ENCODE measurements at places on chromosomes 7 and 10.

GRCh38 chr7:148261523-148261922 lies 329.0 kb upstream of the C7orf33 start:
- no peak for DNase-seq

DNA sequence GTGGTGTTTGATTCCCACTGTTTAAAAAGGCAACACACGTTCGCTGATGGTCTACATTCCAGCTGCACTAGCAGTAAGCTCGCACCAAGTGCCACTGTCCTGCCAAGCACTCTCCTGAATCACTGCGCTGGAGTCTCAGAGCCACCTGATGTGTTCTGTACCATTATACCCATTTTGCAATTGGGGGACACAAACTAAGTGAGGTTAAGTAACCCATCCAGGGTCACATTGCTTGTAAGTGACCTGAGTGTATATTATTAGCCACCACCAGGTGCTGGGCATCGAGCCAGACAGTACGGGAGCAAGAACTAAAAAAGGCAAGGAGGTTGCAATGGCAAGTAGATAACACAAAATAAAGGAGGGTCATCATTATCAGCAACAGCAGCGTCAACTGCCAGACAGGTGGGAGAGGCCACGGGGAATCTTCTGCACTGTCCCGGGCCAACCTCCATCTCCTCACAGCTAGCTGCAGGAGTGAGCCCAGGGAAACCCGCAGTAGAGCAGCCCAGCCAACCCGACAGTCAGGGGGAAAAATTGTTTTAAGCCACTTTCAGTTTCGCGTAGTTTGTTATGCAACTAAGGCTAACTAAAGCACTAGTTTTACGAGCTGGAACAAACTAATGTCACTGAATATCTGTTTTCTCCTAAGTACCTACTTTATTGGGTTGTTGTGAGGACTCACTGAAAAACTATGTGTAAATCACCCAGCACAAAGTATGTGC lies 712 bp upstream of the CPVL start:
- no peak for DNase-seq

DNA sequence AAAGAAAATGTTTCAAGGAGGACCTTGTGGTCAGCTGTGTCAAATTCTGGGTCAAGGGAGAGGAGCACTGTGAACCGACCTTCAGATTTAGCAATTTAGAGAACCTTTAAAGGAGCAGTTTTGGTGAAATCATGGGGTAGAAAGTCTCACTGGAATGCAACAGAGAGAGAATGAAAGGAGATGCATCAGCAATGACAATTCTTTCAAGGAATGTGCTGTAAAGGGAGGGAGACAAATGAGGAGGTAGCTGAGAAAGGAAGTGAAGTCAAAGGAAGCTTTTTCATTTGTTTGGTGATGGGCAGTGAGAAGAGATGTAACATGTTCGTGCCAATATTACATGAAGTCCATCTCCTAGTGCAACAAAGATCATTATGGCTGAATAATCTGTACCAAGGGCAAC lies 166.0 kb downstream of the TSPAN12 start:
- DNase-seq = no peak

GRCh38 chr7:158536871-158537515 lies 50.6 kb downstream of the PTPRN2 start:
- DNase-seq = no peak

DNA sequence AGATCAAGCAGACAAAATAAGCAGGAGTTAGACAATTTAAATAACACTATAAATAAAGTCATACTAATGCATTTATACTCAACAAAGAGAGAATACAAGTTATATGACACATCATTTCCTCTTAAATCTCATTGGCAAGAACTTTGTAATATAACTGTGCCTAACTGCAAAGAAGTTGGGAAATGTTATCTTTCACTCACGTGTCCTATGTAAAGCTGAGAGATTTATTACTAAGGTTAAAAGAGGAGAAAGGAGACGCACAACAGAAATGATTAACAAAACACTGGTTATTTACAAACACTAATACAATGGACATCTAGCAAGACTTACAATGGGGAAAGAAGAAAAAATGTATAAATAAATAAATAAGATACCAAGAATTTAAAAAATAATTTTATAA lies 12.7 kb upstream of the TMEM273 start:
- no peak for DNase-seq

- DNase-seq = no peak
Measured at GRCh38 chr7:95922191-95922590, 149.8 kb downstream of the DYNC1I1 start.

DNA sequence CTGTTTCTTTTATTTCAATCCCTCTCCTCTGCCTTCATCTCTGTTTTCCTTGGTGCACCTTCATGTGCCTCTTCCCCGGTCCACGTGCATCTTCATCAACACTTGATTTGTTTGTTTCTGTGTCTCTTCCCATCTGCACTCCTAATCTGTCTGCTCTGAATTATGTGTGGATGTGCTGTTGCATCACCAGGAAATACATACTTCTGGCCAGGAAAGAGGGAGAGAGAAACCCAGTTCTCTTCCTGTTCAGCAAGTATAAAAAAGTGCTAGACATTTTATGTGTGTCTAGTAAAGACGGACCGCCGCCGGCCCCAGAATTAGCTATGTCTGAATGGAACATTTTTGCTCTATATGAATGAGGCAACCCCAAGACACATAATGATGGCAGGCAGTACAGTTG lies 93.8 kb downstream of the CALD1 start:
- no peak for DNase-seq

- no peak for DNase-seq
Measured at GRCh38 chr10:30505543-30506298, 71.7 kb downstream of the MAP3K8 start.

DNA sequence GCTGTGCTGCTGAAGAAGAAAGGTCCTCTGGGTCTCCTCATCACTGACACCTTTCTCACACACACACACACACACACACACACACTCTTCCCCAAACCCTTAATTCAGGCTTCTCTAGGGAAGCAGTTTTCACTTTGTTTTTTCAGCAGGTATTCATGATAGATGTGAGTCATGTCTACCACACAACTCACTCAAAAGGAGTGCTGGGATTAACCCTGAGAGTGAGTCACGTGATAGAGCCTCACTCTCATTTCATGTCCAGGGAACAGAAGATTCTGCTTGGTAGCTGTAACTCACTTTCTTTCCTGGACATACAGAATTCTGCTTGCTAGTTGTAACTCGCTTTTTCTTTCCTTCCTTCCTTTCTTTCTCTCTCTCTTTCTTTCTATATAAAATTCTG lies 45.4 kb downstream of the VIM start:
- DNase-seq = no peak

DNA sequence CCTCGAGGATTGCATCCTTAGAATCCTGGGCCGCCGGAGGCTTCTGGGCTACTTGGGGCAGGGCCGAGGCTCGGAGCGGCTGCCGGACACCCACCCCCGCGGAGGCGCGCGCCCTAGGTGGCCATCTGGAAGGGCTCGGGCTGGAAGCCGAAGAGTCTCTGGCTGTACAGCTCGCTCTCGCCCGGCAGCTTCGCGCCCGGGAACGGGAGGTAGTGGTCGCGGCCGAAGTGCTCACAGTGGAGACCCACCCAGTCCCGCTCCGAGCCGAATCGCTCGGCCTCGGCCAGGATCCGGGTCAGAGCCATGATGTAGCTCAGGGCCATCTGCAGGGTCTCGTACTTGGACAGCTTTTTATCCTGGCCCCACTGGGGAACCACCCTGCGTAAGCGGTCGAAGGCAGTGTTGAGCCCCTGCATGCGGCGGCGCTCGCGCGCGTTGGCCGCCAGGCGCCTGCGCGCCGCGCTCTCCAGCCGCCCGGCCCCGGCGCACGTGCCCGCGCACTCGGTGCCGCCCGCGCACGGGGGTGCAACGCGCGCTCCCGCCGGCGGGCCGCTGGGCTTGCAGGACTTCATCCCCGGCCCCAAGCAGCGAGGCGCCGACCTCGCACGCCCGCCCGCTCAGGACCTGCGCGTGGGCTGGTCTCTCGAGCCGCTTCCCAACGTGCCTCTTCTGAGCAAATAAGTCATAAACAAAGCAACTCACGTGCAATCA lies 652 bp downstream of the ATOH7 start:
- DNase-seq = peak; percentile 89

DNA sequence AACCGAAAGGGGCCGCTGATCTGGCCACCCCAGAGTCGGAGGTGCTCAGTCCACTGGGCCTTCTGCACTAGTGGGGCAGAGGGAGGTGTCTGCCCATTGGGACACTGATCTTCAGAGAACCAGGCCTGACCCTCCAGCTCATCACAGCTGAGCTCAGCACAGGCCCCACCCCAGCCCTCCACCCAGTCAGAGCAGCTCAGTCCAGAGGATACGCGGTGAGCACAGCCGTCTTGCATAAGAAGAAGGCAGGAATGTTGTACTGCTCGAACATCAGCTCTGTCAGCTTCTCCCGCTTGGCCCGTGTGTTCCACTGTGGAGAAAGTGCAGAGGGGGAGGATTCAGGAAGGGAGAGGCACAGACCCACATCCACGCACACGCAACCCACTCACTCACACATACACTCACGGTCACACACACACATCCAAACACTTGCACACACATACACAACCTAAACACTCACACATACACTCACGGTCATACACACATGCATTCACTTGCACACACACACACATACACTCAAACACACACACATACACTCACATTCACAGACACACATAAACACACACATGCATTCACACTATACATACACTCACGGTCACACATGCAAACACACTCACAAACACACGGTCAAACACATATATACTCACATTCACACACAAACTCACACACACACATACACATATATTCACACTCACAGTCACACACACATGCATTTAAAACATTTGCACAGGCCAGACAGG lies 6.3 kb downstream of the ACTL6B start:
- no peak for DNase-seq

DNA sequence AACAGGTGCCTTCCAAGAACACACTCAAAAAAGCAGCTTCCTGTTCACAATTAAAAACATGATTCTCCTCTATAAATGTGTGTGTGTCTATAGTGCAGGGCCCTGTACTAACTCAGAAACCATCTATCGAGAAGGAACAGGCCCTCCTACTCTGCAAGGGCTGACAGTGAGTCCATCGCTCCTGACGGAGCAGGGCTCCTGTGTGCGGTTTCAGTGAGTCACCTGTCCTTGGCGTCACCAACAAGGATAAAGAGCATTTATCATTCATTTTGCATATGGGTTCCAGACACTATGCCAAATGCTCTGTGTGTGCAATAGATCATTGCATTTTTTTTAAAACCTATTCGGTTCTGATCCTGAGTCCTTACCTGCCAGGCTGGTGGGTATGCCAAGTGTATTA lies 63.7 kb downstream of the TACC2 start:
- DNase-seq = no peak

DNA sequence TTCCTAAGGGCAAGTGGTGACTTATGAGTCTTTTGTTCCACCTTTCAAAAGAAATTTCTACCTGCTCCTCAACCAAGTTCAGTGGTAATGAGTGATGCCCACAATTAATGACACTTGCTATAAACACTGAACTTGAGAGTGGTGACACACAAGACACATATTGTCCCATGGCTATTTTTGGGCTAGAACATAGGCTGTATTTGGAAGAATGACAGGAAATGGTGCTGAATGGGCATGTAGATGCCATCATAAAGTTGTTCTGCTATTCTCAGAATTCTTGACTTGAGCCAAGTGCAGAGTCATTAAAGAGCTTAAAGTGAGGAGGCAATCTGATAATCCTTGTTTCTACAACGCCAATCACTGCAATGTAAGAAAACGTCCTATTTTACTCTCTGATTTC lies 313.3 kb downstream of the AGMO start:
- no peak for DNase-seq

DNA sequence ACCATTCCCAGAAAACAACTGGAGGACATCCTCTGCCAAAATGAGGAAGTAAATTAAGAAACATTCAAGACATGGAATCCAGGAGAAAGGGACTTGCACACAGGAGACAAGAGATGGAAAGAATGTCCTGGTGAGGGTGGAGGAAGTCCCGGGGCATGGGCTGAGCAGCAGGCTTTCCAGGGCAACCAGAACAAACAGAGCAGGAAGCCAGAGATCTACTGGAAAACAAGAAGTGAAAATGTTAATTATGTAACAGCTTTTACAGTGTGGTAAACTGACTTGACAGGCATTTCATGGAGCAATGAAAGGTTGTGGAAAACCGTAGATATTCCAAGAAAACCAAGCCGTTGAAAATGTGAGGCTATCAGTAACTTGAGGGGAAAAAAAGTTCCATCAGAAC lies 55.2 kb upstream of the ZNF746 start:
- no peak for DNase-seq

DNA sequence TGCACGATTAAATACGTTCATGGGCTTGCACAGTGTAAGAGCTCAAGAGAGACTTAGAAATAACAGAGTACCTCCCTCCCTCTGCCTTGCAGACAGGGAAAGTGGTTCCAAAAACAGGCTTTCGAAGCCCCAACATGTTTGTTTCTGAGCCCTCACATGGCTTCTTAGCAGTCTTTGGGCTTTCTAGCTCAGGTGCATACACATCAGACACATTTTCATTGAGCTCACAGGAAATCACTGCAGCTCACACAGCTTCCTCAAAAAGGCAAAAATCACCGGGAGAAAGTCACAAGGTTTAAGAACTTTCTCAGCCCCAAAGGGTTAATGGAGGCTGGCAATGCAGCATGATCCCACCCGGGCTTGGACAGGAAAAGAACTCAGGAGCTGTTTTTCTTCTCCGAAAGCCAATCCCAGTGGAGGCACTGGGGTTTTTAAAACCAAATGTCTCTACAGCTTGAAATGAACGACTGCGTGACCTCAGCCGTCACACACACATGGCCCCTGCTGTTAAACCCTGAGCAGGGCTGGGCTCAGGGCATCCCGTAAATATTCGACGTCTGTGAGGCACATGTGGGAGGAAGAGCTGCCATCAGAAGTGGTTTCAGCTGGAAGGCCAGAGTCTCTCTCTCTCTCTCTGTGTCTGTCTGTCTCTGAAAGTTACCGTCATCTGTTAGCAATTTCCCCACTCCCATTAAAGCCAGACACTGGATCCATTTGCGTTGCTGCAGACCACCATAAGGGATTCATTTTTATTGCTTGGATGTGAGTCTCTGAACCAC lies 69.7 kb downstream of the CALML3 start:
- DNase-seq = no peak

DNA sequence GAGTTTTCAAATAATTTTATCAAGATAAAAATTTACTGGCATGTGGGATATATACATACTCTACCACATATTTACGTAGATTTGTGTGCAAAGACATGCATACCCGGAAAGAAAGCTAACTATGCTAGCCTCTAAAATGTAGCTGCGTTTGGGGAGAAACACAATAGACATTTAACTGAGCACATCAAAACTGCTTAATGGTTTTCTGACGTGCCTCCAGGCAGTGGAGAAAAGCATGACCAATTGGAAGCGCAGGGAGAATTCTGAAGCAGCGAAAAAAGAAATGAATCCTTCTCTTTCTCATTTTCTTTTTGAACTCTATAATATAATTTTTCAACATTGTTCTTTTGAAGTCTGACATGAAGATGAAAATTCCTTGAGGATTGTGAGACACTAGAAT lies 60.3 kb upstream of the LYZL1 start:
- no peak for DNase-seq

DNA sequence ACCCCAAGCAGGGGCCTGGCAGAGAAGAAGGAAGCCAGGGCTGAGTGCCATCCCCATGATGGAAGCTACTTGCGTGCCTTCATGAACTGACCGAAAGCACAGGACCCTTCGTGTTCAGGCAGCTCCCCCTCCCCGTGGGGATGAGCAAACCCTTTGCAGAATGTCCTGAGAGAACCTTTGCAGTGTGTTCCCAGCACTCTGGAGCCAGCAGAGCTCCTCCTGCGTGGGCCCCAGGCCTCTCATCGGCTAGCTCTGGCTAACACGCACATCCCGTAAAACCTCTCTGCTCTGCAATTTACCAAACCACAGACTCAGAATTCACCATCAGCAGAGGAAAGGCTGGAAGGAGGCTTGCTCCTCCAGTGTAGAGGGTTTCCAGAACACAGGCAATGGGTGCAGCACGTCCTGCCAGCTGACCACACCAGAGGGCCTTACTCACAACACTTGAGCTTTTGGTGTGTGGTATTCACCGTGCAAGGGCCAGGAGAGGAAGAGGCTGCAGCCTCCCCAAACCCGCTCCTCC lies 3.1 kb downstream of the SH3PXD2A start:
- no peak for DNase-seq
